Fibroblast of mammary gland (primary cell): ENCODE measurements at places on chromosomes 4 and X.

DNA sequence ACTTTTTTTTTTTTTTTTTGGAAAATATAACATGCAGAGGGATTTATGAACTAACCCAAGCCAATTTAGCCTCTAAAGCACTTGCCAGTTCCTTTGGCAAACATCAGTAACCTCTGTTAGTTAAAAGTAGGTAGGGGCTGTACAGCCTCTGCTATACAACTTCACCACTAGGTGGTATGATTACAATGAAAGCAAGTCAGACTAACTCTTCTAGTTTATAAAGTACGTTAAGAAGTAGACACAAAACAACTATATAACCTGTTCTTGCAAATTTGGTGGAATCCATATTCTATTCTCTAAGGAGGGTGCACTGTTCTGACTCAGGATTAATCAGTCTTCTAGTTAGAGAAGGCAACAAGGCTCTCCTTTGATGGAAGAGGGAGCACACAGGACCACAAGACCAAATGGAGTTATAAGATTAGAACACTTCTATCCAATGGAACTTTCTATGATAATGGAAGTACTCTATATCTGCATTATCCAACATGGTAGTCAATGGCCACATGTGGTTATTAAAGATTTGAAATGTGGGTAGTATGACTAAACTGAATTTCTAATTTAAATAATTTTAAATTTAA is 12.8 kb downstream of the AIMP1 start:
- peak; percentile 60 for DNase-seq

- DNase-seq = no peak
Observed at GRCh38 chr4:81523672-81524327, 52.1 kb upstream of the RASGEF1B start.

DNA sequence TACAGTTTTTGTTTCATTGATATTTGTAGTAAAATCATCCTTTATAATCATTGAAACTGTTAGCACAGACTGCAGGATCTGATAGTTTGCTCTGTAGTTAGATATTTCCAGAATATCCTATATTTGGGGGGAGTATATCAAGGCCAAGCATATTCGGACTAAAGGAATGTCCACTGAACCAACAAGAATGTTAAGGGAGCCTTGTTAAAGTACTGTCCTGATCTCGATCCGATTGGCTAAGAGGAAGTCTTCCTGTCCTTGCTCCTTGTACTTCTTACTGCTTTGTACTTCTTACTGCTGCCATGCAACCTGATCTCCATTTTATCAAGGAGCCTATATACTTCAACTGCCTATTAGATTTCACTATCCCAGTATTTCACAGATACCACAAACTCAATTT is 449.3 kb downstream of the RPA4 start:
- peak; percentile 18 for DNase-seq

DNA sequence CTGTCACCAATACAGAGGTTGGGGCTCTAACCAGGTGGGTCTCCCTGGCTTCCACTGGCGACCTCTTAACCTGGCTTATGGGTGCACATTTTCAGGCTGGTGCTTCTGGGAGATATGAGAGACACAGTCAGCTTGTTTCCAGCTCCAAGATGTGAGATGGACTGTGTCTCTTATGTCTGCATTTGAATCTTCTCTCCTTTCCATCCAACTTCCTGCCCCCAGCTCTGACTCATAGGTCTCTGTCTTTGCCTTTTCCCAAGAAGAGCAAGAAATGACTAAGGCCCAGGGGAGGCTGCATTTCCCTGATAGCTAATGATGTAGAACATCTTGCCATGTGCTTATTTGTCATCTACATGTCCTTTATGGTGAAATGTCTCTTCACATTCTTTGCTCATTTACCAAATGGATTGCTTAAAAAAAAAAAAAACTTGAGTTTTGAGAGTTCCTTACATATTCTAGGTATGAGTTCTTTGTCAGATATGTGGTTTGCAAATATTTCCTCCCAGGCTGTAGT is 3.2 kb upstream of the UXT start:
- DNase-seq = peak; percentile 98

- DNase-seq = peak; percentile 3
Observed at GRCh38 chrX:48761674-48762471, at the start of gene GLOD5. TSS of gene GLOD5 (plus strand) at chrX:48761747. CDS start at chrX:48761791, 44 bp downstream.

DNA sequence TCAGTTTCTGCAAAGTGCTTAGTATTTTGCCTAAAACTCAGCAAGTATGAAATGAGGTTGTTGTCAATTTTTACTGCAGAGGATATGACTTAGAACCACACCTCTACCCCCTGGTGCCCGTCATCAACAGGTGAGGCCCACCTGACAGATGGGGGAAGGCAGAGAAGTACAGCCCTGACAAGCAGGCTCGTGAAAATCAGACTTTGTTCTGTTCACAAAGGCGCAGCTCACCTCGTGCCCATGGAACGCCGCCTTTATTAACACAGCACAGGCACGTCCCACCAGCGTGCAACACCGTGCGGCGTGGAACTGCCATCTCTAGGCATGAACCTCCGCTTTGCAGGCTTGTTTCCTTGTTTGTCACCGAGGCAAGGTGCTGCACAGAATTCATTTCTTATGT is 13.3 kb downstream of the CYP4V2 start:
- no peak for DNase-seq

- DNase-seq = no peak
Observed at GRCh38 chr4:152107736-152108500, 347.1 kb upstream of the GATB start.
